ENCODE measurements at places on chromosomes 7 and 10.
A peak's percentile ranks its signal among the peaks of the same experiment; 100 is the strongest.

- DNase-seq: peak; percentile 43
These were observed 20.9 kb downstream of the TEX36 start for GRCh38 chr10:125661941-125662515.

GRCh38 chr7:50557099-50557498 lies 8.1 kb downstream of the DDC start:
- DNase-seq: no peak

- no peak for DNase-seq
These were observed 2.0 kb upstream of the AKR1B15 start for GRCh38 chr7:134546955-134547354.

GRCh38 chr10:45461034-45461433 lies 87.0 kb downstream of the ALOX5 start:
- no peak for DNase-seq

- peak; percentile 82 for DNase-seq
These were observed 22.6 kb downstream of the PLAC9 start for GRCh38 chr10:80154978-80155695.

DNA sequence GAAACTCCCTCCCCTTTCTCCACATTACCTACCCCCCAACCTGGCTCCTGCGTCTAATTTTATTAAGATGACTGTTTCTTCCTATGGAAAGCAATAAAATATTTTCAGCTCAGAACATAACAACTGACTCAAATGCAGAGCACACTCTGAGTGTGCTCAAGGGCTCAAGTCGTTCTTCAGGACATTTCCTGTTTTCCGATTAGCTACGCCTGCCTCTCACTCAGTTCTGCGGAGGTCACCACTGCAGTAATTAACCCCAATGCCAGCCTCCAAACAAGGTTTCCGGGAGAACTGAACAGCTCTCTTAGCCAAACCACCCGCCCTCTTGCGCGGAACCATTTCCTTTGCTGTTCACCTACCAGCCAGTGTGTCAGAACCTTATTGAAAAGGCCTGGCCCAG lies 19.3 kb downstream of the MYOF start:
- DNase-seq: no peak

- DNase-seq: no peak
These were observed 51.3 kb upstream of the TCF7L2 start for GRCh38 chr10:112898540-112899390.

DNA sequence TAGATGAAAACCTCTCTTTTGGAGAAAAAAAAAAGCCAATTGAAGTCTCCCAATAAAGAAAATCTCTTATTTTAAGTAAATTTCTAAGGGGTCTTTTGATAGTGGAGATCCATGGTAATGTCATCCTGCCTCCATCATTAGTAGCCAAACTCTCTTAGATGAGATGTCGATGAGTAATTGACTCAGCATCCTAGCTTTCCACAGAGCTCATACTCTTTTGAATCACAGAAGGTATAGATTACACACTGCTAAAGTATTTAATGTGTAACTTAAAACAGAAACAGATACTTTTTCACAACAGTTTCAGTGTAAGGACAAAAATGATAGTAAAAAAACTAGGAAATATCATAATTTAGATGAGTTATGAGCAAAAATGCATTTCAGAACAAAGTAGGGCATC lies 19.4 kb downstream of the MAGI2 start:
- DNase-seq: no peak

- DNase-seq: no peak
These were observed 347.8 kb upstream of the NFE2L3 start for GRCh38 chr7:25804154-25804553.

DNA sequence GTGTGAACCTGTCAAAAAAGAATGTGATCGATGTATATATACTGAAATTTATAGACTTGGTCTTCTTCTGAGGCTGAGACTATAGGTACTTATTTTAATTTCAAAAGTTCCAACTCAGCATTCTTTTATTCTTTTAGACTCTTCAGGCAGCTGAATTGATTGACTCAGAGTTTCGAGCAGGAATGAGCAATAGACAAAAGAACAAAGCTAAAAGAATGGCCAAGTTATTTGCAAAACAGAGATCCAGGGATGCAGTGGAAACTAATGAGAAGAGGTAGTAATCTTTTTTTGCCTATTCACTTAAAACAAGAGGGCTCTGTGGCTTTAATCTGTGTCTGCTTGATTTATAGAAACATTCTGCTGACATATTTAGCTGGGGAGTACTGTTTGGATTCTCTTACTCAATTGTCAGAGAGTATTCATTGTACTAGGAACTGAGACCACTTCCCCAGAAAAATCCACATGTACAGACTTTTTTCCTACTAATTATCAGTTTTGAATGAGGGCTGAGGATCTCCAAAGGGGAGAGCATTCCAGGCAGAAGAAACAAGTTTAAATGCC lies 30.1 kb downstream of the BTAF1 start:
- DNase-seq: no peak

- DNase-seq: no peak
These were observed 134.2 kb upstream of the EFCAB10 start for GRCh38 chr7:105715528-105715927.

- DNase-seq: no peak
These were observed 104.7 kb downstream of the TMEM178B start for GRCh38 chr7:141178486-141179135.

GRCh38 chr10:119242186-119242585 lies 34.8 kb downstream of the GRK5 start:
- no peak for DNase-seq

- no peak for DNase-seq
These were observed 32.5 kb downstream of the ARID5B start for GRCh38 chr10:61933859-61934555.

DNA sequence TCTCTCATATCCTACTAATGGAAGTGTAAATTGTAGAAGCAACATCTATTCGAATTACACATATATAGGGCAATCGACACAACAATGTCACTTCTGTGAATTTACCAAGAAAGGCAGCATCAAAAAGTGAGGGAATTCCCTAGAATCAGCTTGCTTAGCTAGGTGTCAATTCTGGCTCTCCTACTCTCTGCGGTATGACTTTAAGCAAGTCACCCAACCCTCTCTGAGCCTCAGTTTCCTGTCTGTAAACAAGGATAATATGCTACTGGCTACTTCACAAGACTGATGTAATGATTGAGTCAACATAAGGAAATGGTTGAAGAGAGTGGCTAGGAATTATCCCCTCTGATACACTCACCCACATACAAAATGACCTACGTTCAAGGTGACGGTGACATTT lies 19.4 kb downstream of the CCDC6 start:
- no peak for DNase-seq

- no peak for DNase-seq
These were observed 46.2 kb downstream of the CPVL start for GRCh38 chr7:29099896-29100847.

- DNase-seq: no peak
These were observed 75.1 kb upstream of the INSIG1 start for GRCh38 chr7:155222573-155222972.

DNA sequence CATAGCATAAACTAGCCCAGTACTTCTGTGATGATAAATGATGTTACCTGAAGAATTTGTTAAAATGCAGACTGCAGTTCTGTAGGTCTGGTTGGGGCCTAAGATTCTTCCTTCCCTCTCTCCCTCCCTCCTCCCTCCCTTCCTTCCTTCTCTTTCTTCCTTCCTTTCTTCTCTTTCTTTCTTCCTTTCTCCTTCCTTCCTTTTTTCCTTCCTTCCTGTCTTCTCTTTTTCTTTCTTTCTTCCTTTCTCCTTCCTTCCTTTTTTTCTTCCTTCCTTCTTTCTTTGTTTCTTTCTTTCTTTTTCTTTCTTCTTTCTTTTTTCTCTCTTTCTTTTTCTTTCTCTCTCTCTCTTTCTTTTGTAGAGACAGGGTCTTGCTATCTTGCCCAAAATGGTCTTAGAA lies 3.7 kb upstream of the SLC25A28 start:
- DNase-seq: no peak

DNA sequence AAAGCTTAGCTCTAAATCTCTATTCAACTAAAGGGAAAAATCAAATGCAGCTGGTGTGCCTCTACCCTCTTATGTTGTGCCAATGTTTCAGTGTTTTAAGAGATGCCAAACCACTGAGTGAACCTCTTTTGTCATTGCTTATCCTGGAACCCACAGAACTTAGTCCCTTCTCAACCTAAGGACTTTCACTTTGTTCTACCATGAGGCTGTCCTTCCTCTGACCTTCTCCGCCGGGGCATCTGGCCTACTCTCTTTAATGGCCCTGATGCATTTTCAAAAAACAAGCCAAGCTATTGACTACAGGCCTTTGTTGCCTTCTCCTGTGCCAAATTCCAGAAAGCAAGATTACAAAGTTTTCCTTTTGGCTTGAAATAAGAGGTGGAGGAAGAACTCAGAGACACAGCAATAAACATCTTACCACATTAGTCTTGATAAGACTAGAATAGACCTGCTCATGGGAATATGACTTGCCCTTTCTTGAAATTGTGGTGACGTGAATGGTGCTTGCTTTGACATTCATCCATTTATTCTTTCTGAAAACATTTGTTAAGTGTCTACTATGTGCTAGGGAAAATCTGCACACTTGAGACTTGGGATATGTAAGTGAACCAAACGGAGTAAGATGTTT lies 253.2 kb upstream of the SMIM30 start:
- no peak for DNase-seq
